ENCODE measurements at places on chromosomes 6 and 20.

DNA sequence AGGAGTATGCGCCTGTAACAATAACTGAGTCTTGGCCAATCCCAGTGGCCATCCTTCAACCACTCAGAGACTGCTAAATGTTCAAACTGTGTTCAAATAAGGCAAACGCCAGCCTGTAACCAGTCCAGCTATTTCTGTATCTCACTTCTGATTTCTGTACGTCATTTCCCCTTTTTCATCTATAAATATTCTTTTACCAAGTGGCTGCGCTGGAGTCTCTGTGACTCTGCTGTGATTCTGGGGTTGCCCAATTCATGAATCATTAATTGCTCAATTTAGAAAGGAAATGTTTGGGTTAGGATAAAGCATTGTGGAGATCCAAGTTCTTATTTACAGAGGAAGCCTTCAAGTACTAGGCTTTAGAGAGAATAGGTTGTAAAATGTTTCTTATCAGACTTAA is 89.8 kb upstream of the UST start:
- peak; percentile 19 for DNase-seq

GRCh38 chr6:85360794-85361642 is 88.9 kb upstream of the NT5E start:
- DNase-seq: peak; percentile 97

DNA sequence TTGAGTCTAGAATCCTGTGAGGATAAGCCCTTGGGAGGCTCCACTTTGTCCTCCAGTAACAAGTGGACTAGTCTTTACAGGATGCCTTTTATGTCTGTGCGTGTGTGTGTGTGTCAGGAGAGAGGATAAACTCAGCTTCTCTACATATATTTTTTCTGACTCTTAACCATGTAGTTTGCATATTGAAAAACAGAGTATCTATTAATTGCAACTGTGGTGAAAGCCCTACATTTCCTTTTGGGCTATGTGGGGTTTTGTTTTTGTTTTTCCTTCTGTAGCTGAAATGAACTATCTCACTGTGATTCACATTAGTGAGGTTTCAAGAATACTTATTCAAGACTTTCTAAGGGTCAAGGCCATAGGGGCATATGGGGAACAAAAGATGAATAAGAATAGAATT is 17.7 kb downstream of the TPBG start:
- DNase-seq: no peak

DNA sequence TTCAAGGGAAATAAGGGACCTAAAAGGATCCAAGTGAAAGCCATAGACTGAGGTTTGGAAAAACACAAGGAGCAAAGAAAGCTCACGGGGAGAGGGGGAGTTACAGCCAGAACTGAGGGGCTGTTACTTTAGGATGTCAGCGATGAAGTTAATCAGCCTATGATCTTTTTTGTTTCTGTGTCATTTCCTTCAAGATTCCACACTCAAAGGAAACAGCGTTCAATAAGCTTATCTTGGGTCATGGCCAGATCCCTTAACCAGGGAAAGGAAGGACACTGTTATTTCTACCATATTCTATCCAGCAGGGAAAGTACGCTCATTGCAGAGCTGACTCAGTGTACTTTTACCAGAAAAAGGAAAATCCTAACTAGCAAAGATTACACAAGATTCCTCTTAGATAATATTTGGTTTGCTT is 132.8 kb downstream of the PFDN4 start:
- peak; percentile 81 for DNase-seq

DNA sequence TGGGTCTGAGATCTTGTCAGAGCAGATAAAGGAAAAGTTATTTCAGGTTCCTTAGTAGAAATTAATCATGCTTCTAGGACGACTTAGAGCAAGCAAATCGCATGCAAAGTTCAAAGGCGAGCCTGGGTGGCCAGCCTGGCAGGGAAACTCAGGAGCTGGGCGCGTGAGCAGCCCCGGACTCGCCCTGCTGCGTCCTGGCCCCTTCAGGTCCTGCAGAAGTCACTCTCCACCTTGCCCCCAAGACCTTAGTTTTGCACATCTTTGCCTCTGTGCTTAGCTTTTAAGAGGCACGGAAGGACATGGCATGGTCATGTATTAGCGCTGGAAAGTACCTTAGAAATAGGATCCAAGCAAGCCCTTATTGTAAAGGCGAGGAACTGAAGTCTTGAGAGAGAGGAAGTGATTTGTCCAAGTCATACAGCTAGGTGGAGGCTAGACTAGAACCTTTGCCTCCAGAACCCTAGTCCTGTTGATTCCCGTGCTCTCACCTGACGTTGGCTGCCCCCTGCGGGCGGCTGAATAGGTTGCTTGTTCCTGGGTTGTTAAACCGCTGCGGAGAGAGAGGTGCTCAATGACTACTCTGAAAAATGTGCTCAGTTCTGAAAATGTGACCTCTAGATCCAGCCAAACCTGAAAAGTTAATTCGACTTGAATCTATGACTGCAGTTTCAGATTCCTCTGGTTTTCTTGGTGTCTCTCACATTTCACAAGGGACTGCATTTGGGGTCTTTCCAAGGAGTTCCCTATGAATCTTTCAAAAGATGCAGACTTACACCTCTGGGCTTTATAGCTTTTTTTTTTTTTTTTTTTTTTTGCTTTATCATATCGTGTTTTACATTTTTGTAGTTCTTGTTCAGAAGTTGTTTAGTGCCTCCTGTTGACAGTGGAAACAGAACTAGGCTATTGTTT is 2.7 kb downstream of the MYB start:
- DNase-seq: peak; percentile 9

- peak; percentile 50 for DNase-seq
Measured at GRCh38 chr6:13431861-13432465, 55.4 kb downstream of the GFOD1 start.

DNA sequence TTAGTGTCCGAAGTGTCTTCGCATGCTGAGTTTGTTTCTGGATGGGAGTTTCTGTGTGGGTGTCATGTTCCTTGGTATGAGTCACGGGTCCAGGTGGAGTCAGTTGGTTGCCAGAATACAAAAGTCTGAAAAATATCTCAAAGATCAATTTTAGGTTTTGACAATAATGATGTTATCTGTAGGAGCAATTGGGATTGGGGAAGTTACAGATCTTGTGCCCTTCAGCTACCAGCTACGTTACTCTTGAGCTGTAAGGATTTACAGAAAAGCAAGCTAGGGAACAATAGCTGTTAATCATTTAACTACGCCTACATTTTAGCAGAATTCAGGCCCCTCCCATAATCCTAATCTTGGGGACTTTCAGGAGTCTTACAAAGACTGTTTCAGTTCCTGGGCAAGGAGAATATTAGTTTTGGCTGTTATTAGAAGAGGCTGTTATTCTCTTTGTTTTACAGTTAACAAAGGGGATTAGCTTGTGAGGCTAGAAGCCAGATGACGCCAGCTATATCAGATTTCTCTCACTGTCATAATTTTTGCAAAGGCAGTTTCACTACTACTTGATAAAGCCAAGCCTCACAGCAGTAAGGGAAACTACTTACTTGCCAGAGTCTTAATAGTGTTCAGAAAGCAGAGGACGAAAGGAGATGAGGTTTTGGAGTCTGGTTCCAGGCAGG is 15.4 kb upstream of the SLC22A16 start:
- DNase-seq: peak; percentile 56

DNA sequence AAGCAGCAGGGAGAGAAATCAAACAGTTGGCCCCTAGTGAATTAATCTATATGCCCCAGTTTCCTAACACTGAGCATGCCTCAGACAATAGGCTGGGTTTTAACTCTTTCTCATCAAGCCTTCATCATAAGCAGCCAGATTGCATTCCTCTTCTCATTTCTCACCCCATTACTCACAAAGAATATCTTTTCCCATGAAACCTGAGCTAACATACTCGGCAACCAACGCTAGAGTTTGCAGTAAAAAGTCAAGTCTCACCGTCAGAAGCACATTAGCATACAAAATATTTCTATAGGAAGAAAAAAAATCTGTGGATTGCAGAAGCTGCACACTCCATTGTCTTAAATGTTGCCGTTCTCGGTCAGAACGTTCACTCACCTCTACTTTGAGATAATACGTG is 429.9 kb upstream of the ARID1B start:
- DNase-seq: peak; percentile 6

GRCh38 chr6:125798734-125799508 is 8.2 kb downstream of the NCOA7 start:
- DNase-seq: peak; percentile 83

DNA sequence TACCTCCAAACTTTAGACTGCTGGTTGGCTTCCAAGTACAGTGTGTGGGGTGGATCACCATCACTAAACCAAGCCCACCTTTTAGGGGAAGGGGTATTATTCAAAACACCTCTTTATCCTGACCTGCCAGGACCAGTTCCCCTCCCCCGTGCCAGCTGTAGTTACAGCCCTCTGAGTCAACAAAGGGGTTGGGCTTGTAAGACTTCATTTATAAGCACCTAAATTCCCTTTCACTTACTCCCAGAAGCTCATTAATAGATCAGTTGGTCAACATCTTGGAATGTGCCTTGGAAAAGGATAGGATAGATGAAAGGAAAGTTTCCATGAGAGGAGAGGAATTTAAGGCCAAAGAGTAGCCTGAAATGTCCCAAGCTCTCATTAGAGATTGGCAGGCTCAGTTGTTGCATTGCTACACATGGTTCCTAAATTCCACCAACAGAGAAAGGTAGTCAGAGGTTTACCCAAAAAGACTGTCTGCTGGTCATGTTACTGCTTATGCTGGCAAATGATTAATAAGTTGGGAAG is 59.2 kb downstream of the TNFAIP3 start:
- DNase-seq: peak; percentile 97

- peak; percentile 53 for DNase-seq
Measured at GRCh38 chr6:75201901-75202672, 3.8 kb downstream of the COL12A1 start.

DNA sequence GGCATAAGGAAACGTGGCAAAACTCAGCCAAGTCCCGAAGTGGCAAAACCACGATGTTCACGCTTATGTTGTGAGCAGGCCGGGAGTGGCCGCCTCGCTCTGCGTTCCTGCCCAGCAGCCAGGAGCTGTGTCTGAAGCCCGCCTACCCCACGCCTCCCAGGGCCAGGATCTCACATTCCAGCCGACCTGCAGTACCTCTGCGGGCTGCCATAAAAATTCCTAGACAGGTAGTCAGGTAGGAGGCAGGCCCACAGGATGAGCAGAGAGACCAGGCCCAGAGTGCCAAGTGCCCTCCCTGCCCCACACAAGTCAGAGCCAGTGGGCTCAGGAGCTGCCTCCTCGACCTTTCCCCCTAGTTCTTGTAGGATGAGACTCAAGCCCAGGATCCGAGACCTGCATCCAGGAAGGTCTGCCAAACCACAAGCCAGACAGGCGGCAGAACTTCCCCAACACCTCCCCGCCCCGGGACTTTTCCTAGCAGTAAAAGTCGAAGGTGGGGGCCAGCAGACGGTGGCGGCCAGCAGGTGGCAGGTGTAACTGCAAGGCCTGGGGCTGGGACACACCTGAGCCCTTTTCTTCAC is 16.7 kb downstream of the PMEPA1 start:
- DNase-seq: peak; percentile 77

DNA sequence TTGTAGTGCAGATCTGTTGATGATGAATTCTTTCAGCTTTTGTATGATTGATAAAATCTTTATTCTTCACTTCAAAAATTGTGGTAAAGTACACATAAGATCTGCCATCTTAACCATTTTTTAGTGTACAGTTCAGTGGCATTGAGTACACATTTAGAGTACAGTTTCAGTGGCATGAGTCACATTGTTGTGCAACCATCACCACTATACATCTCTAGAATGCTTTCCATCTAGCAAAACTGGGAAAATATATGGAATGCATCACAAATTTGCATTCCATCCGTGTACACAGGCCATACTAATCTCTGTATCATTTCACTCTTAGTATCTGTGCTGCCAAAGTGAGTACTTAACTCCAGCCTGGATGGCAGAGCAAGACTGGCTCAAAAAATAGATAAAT is 28.7 kb downstream of the SIRPD start:
- DNase-seq: no peak

GRCh38 chr6:148166339-148166968 is 176.2 kb upstream of the SASH1 start:
- DNase-seq: peak; percentile 39

- DNase-seq: no peak
Measured at GRCh38 chr6:54784011-54784410, 62.6 kb upstream of the FAM83B start.

- no peak for DNase-seq
Measured at GRCh38 chr20:37567671-37568588, 40.3 kb upstream of the BLCAP start.

DNA sequence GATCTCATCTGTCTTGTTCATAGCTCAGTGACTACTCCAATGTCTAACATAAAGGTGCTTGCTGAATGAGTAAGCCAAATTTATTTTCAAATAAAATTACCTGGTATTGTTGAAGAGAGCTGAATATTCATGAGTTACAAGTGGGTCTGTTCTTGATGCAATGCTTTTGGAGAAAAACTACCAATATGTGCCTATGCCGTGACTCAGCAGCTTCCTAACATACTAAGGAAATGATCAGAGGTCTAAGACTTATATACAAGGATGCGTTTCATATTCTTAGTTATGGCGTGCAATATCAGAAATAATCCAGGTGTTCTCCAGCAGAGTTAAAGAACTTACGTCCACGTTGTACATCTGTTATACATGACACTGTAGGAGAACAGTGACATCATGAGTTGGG is 5.1 kb downstream of the FAM120B start:
- no peak for DNase-seq

DNA sequence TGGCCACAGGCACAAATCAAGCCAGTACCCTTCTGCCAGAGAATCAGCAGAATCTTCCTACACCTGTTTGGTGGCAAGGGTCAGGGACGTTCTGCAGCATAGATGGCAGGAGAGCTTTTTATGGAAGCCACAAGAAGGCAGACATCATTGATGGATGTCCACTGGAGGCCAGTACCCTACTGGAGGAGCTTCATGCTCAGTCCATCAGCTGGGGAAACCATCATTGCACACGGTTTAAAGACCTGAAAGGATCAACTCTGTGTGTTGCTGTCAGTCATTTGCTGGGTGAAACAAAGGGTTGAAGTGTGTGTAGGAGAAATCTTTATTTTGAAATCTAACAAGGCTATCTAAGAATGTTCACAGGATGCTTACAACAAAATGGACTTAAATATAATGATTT is 158.9 kb upstream of the SASH1 start:
- DNase-seq: no peak

GRCh38 chr6:105469946-105470345 is 67.1 kb upstream of the PREP start:
- DNase-seq: no peak
